NCI-H2029 treated with DMSO at 0.1 percent for 48 hours (cell line): ENCODE measurements at places on chromosomes 13 and 19.

GRCh38 chr19:52646571-52647217, 8.5 kb upstream of the ZNF83 start:
- no peak for DNase-seq

- no peak for DNase-seq
Measured at GRCh38 chr13:110597041-110597689, 18.2 kb upstream of the NAXD start.

GRCh38 chr13:47110833-47111240, 214.0 kb upstream of the HTR2A start:
- no peak for DNase-seq

DNA sequence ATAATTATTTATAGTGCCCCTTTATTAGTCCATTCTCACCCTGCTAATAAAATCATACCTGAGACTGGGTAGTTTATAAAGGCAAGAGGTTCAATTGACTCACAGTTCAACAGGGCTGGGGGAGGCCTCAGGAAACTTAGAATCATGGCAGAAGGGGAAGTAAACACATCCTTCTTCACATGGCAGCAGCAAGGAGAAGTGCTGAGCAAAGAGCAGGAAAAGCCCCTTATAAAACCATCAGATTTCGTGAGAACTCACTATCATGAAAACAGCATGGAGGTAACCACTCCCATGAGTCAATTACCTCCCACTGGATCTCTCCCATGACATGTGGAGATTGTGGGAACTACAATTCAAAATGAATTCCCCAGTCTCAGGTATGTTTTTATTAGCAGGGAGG, 89.9 kb upstream of the STARD13 start:
- no peak for DNase-seq

GRCh38 chr19:32223106-32223505, 122.3 kb upstream of the ZNF507 start:
- DNase-seq, result no peak

DNA sequence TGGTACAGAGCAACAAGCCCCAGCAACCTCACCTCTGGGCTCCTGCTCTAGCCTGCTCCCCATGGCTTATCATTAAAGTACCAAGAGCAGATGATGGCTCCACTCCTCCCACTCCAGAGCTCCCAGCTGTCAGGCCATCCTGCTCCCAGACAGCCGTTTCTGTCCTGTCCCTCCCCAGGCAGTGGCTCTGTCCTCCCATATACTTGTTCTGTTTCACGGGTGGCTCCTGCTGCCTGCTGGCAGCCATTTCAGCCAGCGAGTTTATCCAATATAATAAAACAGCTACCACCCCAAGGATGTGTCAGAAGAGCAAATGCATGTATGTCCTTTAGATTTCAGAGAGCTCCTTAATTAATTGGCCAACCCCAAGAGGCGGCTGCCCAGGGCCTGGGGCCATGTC, 79.4 kb upstream of the VSTM2B start:
- no peak for DNase-seq

- no peak for DNase-seq
Measured at GRCh38 chr13:46475541-46475991, 77.4 kb upstream of the LRCH1 start.

DNA sequence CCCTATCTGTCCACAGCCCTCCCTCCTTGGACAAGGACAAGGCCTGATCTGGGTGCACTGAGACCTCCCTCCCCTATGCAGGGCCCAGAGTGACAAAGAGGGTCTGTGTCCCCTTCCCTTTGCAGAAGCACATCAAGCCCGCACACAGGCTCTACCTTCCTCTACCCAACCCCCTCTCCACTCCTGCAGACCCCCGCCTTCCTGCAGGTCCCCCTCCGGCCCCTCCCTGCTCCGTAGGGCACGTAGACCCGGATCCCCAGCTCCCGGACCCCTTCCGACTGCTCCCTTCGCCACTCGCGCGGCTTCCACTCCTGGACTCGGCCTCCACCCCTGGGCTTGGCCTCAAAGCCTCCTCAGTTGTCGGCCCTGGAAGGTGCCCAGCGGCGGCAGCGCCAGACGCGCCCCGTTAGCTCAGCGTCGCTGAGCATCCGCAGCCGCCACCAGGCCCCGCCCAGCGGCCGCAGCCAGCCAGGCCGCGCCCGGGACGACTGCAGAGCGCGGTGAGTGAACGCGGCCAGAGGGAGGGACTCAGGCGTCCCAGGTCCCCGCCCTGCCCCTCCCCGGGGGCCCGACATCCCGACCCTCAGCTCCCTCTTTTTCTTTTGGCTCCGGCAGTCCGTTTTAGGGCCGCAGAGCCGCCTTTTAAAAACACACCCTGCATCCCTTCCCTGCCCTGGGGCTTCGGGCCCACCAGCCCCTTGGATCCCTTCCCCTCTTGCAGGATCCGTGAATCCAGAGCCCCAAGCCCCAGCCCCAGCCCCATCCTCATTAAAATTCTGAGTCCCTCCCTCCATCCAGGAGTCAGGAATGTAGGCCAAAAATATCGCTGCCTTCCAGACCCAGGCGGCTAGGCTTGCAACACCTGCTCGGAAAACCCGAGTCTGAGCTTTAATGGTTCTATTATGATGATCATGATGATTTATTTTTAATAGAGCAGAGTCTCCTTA, 1.5 kb upstream of the MYADM start:
- DNase-seq, result no peak

DNA sequence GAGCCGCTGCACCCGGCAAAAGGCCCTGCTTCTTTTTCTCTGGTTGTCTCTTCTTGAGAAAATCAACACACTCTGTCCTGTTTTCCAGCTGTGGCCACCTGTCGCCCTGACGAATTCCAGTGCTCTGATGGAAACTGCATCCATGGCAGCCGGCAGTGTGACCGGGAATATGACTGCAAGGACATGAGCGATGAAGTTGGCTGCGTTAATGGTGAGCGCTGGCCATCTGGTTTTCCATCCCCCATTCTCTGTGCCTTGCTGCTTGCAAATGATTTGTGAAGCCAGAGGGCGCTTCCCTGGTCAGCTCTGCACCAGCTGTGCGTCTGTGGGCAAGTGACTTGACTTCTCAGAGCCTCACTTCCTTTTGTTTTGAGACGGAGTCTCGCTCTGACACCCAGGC, 17.2 kb downstream of the LDLR start:
- no peak for DNase-seq

- DNase-seq, result no peak
Measured at GRCh38 chr19:35730326-35730725, 11.9 kb downstream of the IGFLR1 start.

DNA sequence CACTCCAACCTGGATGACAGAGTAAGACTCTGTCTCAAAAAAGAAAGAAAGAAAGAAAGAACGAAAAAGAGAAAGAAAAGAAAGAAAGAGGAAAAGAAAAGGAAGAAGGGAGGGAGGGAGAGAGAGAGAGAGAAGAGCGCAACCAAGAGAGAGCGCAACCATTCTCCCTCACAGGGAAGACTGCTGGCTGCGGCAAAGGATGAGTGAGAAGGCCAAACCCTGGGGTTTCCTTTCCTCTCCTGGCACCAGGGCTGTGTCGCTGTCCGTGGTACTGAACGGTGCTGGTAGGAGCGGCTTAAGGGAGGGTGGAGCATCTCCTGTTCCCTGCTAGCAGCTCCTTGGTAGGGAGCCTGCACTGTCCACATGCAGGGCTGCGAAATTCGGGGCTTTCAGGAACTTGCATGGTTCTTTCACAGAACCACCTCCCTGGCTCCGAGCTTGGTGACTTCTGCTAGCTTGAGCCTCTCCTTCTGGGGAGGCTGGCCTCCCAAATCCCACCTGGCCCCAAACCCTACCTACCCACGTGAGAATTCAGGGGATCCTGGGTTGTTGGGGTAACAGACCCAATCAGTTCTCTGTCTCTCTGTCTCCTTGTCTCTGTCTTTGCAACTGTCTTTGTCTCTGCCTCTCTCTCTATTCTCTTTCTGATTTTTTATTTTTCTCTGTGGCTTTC, 51.1 kb upstream of the ZNRF4 start:
- no peak for DNase-seq

GRCh38 chr19:28022506-28022905, 1190.4 kb downstream of the UQCRFS1 start:
- DNase-seq, result no peak

- no peak for DNase-seq
Measured at GRCh38 chr19:9797871-9798270, 21.0 kb downstream of the FBXL12 start.

DNA sequence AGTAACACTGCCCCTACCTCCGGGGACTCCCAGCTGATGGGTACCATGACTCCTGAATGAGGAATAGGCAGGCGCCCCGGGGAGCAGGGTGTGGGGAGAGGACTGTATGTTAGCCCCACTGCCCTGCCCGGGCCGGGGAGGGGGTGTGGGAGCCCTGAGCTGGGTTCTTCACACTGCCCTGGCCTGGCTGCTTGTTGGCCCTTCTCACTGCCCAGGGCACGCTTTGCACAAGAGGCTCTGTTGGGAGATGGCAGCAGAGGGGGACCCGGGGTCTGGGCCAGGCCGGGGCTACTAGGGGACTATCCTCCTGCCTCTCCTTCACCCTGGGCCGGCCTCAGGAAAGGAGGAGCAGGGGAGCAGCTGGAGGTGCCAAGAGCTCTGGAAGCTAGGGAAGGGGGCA, 19.3 kb upstream of the KCTD15 start:
- no peak for DNase-seq

DNA sequence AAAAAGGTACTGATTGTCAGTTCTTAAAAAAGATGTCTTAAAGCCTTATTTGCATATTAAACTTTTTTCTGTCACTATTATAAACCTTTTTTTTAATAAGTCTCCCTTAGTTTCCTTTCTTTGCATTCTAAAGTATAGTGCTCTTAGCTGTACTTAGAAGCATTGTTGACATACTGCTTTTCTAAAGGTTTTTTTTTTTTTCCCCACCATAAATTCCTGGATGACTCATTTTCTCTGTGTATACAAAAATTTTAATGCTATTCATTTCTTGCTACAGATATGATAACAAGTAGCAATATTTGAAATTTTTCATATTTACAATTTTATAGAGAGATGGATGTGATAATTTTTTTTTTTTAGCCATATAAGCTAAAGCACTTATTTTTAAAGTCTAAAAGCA, 43.5 kb downstream of the METTL21C start:
- no peak for DNase-seq

DNA sequence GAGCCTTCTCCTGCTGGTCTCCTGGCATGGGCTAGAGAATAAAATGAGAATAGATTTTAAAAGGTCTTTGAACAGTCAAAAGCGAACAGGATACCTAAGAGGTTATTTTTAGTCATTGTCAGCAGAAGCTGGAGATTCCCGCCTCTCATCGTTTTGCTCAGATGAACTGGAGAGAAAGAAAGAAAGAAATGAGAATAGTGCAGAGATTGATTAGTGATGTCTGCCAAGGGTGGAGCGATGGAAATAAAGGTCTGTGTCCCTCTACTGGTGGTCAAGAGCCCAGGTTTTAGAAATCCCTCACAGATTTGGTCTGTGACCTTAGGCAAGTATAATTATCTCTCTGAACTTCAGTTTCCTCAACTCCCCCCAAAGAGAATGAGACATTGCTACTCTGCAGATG, 5.3 kb downstream of the NCAN start:
- no peak for DNase-seq

- DNase-seq, result no peak
Measured at GRCh38 chr13:37910790-37911189, 41.2 kb upstream of the TRPC4 start.

GRCh38 chr19:28642787-28643683, 569.9 kb downstream of the UQCRFS1 start:
- no peak for DNase-seq

GRCh38 chr13:40984668-40985366, 34.3 kb downstream of the ELF1 start:
- DNase-seq, result no peak

DNA sequence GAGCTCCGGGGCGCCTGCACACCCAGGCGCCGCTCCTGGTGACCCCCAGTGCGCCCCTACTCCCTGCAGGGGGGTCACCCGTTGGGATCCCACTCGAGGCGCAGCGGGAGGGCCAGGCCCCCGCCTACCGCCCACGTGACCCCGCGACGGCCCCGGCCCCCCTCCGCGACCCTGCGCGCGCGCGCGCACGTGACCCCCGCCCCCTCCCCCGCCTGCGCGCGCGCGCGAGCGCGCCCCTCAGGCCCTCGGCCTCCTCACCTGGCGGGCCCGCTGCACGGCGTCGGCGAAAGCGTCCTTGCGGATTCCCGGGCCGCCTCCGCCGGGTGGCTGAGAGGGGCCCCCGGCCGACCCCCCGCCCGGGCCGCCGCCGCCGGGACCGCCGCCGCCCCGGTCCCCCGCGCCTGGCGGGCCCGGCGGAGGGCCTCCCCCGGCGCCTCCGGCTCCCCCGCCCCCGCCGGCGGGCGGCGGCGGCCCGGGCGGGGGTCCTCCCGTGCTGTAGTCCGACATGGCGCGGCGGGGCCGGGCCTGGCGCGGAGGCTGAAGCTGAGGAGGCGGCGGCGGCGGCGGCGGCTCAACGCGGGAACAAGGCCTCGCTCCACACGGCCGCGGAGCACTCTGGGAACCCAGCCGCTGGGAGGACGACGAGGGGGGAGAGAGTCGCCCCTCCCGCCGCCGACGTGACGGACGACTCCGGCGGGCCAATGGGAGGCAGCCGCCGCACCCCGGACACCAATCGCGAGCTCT, at the start of gene KHSRP:
TSS of gene KHSRP (minus strand) at position 617 of the 744 bp plus-strand sequence. CDS start at position 507, 110 bp downstream.
- no peak for DNase-seq

DNA sequence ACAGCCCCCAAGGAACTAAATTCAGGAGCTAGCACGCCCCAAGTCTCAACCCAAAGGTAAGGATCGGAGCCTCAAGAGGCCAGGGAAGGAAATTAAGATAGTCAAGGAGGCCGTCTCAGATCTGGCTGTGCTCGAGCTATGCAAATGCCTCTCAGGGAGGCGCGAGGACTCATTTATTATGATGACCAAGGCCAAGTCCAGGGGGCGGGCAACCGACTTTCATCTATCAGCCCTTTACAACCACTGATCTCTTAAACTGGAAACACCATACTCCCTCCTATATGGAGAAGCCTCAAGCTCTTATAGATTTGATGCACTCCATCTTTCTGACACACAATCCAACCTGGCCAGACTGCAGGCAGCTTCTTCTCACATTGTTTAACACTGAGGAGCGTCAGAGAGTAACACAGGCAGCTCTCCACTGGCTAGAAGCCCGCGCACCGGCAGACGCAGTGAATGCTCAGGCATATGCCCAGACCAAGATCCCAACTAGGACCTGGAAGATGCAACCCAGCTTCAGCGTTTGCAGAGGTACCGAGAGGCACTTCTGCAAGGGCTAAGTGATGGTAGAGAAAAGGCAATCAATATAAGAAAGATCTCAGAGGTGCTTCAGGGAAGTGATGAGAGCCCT, 9.6 kb upstream of the SLC15A1 start:
- DNase-seq, result no peak

- DNase-seq, result no peak
Measured at GRCh38 chr13:101433895-101434294, 17.6 kb upstream of the NALCN start.

DNA sequence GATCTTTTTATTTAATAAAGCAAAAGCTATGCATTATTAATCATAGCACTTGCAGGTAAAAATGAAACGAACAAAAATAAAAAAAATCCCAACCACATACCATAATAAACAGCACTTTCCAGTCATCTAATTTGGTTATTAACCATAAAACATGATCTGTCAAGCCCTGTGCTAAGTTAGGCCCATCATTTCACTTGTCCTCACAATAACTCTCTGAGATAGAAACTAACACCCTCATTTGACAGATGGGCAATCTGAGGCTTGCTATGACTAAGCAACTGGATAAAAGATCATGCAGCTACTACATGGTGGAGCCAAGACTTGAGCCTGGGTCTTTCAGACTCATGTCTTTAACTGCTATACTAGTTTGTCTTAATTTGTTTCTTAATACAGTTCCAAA, 21.8 kb downstream of the PROSER1 start:
- DNase-seq, result no peak
